Naive B cell (primary cell): ENCODE measurements at places on chromosomes 12 and 14.

- DNase-seq: no peak
These were observed 214.9 kb downstream of the CNTN1 start for GRCh38 chr12:40907115-40907527.

DNA sequence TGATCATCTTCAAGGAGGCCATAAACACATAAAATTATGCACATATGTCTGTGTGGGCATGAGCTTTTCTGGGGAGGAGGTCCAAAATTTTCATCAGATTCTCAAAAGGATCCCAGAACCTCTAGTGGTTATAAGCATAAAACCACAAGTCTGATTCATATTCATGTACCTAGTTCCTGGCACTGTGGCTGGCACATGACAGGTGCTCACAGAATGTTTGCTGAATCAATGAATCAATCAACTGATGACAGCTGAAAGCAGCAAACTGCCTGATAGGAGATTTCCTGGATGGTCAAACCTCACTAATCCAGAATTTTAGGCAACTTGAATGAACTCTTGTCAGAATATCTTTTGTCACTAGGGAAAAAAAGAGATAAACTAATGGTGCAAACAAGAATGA is 13.5 kb upstream of the CMKLR1 start:
- DNase-seq: no peak

- DNase-seq: no peak
These were observed 32.7 kb downstream of the MED6 start for GRCh38 chr14:70567791-70568190.

- DNase-seq: peak; percentile 10
These were observed 218.4 kb downstream of the BCAT1 start for GRCh38 chr12:24730489-24730896.

DNA sequence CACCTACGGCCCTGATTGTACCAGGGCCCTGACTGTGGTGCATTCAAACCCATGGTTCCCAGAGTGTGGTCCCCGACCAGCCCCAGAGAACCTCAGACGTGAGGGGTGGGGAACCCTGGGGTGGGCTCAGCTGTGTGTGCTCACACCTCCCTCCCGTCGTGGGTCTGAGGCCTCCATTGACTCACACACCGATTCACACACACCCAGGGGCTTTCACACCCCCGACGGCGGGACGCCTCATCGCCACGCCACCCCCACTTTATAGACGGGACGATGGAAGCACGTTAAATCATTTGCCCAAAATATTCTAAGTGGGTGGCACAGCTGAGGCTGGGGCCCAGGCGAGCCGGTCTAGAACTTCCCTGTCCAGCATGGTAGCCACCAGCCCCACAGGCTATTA is 3.4 kb upstream of the FBRSL1 start:
- no peak for DNase-seq

GRCh38 chr14:23645812-23646647 is 9.9 kb downstream of the DHRS2 start:
- no peak for DNase-seq

GRCh38 chr12:55745361-55746173 is 2.6 kb downstream of the GDF11 start:
- DNase-seq: no peak

GRCh38 chr14:56491299-56492285 is 88.0 kb upstream of the TMEM260 start:
- peak; percentile 3 for DNase-seq

GRCh38 chr12:132621657-132622435 is 3.3 kb downstream of the P2RX2 start:
- no peak for DNase-seq

- no peak for DNase-seq
These were observed 240.9 kb upstream of the DIO3 start for GRCh38 chr14:101320396-101320795.

GRCh38 chr12:132253698-132254480 is 75.5 kb downstream of the GALNT9 start:
- no peak for DNase-seq

GRCh38 chr14:88895116-88895515 is 70.7 kb downstream of the TTC8 start:
- DNase-seq: no peak

GRCh38 chr14:51538973-51539372 is 112.7 kb upstream of the FRMD6 start:
- DNase-seq: no peak

DNA sequence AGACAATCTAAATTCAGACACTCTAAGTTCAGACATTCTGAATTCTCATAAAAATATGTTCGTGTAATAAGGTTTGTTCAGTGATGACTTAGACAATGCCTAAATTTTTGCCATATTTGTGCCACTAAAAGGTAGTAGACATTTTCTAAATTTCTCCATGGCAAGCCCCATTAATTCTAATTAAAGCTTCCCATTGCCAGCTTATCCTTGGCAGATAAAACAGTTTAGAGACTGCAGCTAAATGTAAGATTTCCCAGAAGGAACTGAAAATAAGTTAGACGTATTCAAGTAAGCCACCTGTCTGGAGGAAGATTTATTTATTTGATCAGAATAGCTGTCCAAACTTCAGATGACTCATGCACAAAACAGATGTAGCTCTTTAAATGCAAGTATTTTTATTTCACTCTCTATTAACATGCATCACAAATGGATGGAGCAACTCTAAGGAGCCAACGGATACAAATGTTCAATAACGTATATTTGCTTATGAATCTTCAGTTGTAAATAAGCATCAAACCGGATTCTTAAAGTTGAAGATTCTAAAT is 130.4 kb downstream of the SLC2A13 start:
- DNase-seq: no peak

- no peak for DNase-seq
These were observed 427.6 kb upstream of the STXBP6 start for GRCh38 chr14:25477316-25478098.
